ENCODE measurements at places on chromosomes 7 and 10.

GRCh38 chr10:48383393-48383792, 76.9 kb downstream of the MAPK8 start:
- DNase-seq, result no peak

DNA sequence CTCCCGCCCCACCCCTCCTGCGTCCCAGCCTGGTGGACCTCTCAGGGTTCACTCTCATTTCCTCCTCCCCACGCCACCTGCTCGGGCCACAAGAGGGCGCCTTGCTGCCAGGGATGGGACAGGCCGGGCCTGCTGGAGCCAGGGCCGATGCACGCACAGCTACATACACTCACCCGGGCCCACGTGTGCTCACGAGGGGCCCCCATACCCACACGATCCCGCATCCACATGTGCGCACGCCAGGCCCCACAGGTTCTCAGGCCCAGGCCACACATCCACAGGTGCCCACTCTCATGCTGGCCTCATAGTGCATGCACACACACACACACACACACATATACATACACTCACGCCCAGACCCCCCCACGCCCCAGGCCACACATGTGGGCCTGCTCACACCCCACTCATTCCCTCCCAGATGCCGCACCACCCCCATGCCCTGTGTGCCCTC, 68.6 kb downstream of the LHPP start:
- DNase-seq, result peak; percentile 89

- DNase-seq, result no peak
These were observed 167.7 kb upstream of the SHH start for GRCh38 chr7:155979994-155980393.

DNA sequence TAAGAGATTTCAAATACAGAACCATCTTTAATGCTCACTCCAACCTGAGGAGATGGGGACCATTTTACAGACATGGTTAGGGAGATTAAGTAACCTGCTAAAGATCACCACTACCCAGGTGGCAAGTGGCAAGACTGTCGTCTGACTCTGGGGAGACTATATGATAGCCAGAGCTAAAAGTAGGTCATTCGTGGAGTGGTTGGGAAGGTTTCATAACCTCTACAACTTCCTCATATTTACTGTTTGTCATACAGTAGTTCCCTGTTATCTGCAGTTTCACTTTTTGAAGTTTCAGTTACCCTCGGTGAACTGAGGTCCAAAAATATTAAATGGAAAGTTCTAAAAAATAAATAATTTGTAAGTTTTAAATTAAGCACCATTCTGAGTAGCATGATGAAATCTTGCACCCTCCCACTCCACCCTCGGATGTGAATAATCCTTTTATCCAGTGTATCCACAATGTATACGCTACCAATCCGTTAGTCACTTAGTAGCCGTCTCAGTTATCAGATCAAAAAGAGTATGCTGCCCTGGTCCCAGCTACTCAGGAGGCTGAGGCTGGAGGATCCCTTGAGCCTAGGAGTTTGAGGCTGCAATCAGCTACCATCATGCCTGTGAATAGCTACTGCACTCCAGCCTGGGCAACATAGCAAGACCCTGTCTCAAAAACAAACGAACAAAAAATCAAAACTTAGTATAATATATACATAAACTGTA, 14.9 kb upstream of the LGI1 start:
- no peak for DNase-seq

- no peak for DNase-seq
These were observed 190.0 kb downstream of the PLXNA4 start for GRCh38 chr7:132386201-132386681.

DNA sequence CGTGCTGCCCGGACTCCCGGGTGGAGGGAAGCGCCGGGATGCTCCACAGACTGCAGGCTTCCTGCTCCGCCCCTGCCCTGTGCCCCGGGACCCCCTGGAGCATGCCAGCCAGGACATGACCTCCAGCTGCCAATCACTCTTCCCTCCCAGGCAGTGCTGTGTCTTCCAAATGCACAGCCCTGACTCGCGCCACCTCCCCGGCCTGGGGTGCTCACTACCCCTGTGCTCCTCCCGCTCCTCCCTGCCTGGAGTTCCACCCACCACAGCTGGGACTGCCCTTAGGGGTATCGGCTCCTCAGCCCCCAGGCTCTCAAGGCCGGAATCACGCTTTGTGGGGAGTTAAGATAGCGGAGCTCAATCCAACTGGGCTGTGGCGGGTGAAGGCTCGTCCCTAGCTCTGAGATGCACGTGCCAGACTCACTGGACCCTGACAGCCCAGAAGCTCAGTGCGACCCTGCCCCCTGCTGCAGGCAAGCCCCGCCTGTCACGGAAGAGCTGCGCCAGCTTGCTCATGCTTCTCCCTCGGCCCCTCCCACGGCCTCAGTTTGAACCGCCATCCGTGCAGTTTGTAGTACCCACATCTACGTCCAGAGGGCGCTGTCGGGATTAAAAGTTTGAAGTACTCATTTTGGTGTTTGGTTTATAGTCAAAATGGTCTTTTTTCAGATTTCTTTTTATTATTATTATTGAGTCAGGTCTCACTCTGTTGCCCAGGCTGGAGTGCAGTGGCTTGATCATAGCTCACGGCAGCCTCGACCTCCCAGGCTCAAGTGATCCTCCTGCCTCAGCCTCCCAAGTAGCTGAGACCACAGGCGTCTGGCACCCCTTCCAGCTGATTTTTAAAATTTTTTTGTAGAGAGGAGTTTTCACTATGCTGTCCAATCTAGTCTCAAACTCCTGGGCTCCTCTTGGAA, 142.5 kb upstream of the TCERG1L start:
- DNase-seq, result peak; percentile 54

DNA sequence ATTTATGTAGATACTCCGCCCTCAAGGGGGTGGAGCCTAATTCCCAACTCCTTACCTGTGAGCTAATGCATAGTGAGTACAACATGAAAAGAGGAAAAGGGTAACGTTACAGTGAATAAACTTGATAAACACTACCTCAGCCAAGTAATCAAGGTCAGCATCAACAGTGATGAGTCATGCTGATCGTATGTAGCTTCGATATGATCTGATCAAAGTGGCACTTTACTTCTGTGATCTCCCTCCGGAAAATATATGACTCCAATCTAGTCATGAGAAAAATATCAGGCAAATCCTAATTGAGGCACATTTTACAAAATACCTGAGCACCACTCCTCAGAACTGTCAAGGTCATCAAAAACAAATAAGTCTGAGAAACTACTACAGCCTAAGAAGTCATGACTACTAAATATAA, 70.4 kb downstream of the VTI1A start:
- DNase-seq, result no peak

DNA sequence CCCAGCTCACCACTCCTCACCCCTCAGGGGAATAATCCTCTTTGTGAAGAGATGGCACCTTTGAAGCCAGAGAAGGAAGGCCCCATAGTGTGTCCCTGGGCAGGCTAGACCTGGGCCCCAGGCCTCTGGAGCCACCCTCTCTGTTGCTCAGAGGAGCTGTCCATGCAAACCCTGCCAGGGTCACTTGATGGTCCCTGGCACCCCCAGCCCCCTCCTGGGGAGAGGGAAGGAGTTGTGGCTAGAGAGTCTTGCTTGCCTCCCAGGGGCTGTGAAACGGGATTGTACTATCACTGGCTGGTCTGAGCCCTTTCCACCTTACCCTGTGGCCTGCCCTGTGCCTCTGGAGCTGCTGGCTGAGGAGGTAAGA, 5.8 kb downstream of the GHRHR start:
- no peak for DNase-seq

DNA sequence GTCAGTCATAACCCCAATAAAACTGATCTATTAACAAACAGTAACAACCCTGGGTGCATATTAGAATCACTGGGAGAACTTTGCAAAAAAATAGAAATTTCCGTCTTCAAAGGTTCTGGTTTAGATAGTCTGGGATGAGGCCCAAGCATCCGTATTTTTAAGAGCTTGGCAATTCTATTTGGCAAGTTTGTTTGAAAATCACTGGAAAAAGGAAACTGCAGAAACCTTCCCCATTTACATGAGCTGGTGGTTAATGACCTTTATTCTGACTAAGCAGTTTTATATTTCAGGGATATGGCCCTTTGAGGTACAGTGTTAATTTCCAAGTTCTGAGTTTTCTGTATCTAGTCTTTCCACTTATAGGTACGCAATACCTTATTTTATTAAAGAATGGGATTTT, 115.8 kb upstream of the PRR15 start:
- no peak for DNase-seq

DNA sequence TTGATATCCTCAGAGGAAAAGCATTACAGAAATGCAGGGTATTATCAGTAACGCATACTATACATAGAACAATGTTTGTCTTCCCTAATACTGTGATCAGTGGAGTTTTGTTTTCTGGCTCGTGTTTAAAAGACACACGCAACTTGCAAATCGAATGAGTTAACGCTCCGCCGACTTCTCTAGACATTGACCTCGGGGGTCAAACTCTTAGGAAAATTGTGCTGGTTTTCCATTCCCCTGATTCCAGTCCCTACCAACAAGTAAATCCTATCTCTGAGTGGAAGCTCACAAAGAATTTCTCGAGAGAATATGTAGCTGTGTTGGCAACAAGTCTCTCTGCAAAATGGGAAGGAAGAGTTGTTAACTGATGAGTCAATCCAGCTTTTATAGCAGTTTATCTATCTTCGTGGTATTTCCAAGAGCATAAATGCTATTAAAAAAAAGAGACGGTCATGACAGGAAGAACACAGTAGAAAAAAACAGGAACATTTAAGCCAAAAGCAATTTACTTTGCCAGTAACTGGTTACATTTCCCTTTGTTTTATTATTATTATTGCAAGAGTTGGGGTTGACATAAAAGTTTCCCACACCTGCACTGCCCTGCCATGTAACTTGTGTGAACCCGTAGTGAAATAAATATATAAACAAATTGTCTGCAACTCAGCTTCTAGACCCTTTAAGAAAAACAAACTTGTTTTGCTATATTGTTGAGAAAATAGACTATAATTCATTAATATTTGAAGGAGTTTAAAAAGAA, 144.4 kb downstream of the ARID5B start:
- no peak for DNase-seq

DNA sequence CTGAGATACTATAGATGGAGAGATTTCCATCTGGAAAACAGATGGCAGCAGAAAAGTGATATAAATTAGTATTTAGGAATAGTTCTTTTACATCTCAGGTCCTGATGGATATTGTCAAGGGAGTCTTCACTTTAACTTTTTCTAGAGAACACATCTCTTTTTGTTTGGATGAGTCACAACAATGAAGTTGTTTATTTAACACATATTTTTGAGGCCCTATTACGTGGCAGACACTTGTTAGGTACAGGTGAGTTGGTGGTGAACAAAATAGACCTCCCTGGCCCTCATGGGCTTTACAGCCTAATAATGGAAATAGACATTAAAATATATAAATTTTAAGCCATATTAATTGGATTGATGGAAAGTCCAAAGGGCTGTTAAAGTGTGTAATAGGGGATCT, 168.3 kb downstream of the VTI1A start:
- DNase-seq, result no peak

- no peak for DNase-seq
These were observed 11.9 kb upstream of the TSPAN15 start for GRCh38 chr10:69439350-69439739.

GRCh38 chr7:134114992-134115391, 12.1 kb upstream of the LRGUK start:
- no peak for DNase-seq

GRCh38 chr7:101172854-101173751, 7.0 kb downstream of the NAT16 start:
- peak; percentile 28 for DNase-seq

DNA sequence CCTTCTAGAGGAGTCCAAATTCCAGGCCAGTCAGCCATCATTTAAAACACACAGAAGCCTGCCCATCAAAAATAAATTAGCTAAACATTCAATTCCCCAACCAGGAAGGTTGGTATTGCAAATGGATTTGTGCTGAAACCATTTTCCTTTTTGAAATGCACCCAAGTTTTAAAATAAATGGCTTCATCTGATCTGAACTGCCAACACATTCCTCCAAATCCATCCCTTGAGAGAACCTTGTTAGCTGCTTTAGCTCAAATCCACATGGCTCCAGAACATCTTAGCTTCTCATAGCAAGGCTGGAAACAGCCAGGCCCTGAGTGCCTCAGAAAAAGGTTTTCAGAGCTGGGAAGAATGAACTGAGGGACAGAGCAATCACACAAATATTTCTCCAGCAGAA, 306.3 kb downstream of the FZD1 start:
- DNase-seq, result no peak

- DNase-seq, result no peak
These were observed 223.5 kb downstream of the ARHGAP12 start for GRCh38 chr10:31705136-31705535.

DNA sequence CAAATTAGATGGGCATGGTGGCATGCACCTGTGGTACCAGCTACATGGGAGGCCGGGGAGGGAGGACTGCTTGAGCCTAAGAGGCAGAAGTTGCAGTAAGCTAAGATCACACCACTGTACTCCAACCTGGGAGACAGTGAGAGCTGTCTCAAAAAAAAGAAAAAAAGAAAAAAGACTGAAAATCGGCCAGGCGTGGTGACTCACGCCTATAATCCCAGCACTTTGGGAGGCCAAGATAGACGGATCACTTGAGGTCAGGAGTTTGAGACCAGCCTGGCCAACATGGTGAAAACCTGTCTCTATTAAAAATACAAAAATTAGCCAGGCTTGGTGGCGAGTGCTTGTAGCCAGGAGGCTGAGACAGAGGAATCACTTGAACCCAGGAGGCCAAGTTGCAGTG, 11.9 kb downstream of the RNF216 start:
- no peak for DNase-seq

- DNase-seq, result no peak
These were observed 755.6 kb downstream of the TYW1 start for GRCh38 chr7:67752227-67752626.

- no peak for DNase-seq
These were observed 87.8 kb upstream of the RHEB start for GRCh38 chr7:151607464-151607867.

DNA sequence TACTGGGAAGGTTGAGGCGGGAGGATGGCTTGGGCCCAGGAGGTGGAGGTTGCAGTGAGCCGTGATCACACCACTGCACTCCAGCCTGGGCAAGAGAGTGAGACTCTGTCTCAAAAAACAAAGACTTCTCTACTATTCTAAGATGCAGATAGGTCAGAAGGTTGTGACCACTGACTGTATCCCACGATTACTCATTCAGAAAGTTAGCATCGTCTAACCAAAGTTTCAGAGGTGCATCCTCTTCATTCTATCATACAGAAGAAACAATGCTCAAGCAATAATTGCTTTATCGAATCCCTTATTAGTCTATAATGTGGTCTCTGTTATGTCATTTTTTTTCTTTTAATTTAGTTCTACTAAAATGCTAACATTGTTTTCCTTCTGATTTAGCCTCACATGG, 348.7 kb upstream of the LRGUK start:
- no peak for DNase-seq

GRCh38 chr7:50341724-50342123, 37.2 kb downstream of the IKZF1 start:
- DNase-seq, result no peak
